ENCODE measurements at places on chromosomes 4 and X. TPM values are rescaled to one million over a fixed set of nuclear protein-coding genes. Genes with fewer than 3 reads are reported as not detected.

FAM53A gene
- 4.3 TPM for polyA plus RNA-seq

AREG gene
- polyA plus RNA-seq, result 146 TPM

EMCN gene
- 11.8 TPM for polyA plus RNA-seq

SYP gene
- polyA plus RNA-seq, result 3.1 TPM

PRICKLE3 gene
- polyA plus RNA-seq, result 3.5 TPM
